Karpas-422 (cell line): ENCODE measurements at places on chromosomes 2 and 18.

DNA sequence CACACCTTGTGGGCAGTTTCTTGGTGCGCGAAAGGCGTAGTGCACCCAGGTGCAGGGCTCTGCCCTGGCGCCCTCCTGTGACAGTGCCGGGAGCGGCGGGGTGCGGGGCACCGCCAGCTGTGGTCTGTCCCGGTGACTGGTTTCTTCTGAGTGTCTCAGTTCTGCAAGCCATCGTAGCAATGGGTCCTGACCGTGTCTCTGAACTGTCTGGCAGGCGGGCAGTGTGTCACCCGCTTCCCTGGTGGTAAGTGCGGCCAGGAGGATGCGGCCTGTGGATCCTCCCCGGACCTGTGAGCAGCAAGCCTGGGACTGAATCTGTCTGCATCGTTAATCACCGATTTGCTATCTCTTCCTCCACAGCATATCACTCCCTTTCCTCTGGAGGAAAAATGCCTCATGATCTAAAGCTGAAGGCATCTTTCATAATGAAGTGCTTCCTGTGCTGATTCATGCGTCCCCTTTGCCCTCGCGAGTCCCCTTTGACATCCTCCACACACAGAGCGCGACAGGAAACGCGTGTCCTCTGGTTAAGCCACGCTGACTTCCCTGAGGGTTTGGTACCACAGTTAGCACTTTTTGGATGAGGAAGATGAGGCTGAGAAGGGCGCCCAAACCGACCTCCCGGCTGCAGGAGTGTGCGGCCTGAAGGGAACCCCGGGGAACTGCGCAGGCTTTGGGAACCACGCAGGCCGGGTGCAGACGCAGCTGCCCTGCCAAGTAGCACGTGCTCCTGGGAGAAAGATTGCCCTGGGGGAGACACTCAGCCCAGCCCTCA, 416.0 kb upstream of the HS6ST1 start:
- no peak for DNase-seq

DNA sequence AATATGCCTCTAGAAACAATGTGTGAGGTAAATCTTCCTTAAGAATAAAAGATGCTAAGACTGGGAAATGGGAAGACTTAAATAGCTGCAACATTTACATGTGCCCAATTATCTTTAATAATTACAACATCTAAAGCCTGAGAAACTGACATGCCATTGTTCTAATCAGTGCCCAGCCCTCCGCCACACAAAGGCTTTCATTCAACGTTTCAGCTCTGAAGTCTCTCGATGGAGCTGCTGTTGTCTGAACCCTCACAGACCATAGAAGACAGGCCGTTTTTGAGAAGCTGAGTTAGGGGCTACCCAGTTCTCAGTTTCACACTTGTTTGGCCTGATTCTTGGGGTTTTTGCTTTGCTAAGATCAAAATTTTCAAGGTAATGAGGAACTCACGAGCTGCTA, 315.4 kb upstream of the CHST9 start:
- no peak for DNase-seq

DNA sequence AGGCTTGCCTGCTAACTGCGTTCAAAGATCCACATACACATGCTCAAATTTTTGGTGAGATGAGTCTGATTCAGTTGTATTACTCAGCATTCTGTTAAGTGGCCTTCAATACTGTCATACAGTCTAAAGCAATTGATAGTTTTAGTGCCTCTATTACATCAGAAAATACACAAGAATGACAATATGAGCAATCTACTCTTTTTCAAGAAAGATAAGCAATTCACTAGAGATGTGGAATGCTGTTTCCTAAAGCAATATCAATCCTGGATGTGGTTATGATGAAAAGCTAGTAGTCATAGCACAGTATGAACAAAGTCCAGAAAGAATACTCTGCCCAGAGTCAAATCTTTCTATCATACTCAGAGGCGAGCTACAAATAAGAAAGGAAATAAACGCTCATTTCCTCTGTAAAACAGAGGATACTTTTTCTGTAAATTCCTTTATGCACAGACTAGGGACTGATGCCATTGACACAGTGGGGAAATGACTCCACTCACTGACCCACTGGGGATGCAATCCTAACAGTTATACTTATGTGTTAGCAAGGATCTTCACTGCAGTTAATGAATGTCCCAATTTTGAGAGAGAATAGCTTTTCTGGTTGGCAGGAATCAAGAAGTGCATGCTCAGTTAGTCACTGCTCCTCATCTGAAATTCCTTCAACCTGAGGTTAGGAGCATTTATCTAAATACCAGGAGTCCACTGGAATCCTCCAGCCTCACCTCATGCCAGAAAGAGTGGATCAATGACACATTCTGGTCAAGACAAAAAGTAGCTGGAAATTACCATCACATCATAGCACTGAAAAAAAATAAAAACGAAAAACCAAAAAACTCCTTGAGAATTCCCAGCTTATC, 83.3 kb downstream of the PDE11A start:
- no peak for DNase-seq

DNA sequence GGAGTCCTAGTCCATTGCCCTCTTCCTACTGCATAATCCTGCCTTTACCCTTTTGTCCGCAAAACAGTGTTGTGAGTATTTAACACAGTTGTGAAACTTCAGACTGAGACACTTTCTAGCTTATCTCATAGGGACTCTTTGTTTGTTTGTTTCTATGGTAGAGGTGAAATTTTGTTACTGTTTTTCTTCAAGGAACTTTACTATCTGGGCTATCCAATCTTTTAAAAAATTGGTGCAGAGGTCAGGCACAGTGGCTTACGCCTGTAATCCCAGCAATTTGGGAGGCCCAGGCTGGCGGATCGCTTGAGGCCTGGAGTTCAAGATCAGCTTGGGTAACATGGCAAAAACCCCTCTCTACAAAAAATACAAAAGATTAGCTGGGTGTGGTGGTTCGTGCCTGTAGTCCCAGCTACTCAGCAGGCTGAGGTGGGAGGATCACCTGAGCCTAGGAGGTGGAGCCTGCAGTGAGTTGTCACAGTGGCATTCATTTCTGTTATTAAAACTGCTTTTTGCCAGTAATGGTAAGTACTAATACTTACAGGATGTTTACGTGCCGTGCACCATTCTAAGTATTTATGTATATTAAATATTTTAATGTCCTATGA, 18.8 kb downstream of the GMCL1 start:
- no peak for DNase-seq

DNA sequence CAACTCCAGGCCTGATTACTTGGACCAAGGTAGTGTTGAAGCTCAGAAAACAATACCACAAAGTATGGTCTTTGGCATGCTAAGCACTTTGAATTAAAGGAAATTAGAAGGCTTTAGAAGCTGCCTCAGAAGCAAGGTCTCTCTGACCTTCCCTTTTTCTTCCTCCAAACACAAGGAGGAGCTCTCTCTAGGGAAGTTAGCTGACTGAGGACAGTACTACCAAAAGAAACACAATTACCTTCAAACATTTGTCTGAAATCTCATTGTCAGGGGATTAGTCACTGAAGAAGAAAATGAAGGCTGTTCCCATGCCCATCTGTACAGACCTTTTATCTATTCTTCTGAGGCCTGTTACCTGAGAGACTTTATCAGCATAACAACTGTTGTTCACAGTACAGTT, 279.3 kb downstream of the CDH20 start:
- DNase-seq = no peak

DNA sequence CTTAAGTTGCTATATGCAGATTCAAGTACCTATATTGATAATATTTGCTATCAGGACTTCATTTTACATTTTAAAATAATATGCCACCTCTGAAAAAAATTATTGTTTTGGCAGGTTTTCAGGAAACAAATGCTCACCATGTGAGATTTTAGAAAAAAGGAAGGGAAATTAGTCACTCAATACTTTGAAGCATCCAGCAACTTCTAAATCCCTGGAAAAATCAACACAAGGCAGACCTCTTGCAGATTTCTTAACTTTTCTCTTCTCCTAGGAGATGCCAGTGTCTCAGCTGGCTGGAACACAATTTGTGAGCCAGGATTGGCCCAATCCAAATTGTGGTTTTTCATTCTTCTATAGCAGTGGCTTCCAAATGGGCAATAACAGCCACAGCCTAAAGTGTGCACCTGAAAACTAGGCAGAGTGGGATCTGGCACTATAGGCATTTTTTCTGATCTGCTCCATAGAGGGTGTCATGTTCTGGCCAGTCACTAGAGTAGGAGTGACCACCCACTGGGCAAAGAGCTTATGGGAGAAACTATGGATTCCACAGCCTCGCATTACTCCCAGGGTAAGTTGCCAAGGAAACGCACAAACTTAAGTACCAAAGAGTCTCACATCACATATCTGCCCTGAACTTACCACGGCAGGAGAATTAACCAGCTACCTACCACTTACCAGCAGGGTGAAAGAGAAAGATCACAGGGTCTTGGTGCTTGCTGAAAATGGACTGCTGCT, 28.1 kb upstream of the THOC1 start:
- no peak for DNase-seq

GRCh38 chr2:35443087-35443486, 912.5 kb upstream of the CRIM1 start:
- no peak for DNase-seq

DNA sequence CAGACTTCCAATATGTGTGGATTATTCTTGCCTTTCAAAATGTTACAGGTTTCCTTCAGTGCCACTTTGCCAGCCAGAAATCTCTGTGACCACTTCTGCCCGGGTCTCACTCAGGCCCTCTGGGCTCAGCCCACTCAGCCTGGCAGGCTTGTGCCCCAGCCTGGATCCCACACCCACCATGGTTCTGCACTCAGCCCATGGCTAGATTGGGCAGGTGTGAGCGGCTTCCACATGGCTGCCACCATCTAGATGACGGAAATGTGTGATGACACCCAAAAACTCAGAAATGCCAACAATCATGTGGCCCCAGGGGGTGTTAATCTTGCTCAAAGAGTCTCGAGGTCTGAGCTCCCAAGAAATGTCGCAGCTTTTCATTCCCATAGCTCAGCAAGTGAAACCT, 1097.5 kb upstream of the SLC39A10 start:
- DNase-seq = no peak

DNA sequence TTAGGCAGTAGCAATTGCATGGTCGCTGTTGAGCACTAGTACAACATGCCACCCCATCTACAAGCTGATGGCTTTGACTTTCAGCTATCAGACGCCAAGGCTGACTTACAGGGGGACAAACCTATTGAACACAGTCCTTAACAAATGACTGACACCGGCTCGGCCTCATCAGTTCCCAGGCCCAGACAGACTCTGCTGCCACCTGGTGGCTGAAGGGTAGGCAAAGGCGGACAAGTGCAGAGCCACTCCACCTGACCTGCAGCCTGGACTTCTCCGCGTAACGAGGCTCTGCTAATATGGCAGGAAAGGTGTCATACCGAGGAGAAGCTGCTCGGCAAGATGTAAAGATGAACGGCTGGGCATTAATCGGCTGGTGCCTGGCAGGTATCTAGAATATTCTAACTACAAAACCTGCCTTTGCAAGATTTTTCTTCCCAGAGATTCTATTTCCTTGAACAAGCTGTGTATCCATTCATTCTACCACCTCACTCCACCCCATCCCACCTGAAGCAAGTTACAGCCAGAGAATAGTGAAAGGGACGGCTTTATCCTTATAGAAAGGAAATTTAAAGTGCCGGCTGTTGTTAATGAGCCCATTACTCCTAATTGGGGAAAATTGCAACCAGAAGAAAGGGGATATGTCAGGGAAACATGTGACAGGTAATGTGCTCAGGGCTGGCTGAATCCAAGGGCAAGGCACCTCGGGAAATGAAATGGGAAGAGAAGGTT, 67.4 kb downstream of the STEAP3 start:
- peak; percentile 83 for DNase-seq

DNA sequence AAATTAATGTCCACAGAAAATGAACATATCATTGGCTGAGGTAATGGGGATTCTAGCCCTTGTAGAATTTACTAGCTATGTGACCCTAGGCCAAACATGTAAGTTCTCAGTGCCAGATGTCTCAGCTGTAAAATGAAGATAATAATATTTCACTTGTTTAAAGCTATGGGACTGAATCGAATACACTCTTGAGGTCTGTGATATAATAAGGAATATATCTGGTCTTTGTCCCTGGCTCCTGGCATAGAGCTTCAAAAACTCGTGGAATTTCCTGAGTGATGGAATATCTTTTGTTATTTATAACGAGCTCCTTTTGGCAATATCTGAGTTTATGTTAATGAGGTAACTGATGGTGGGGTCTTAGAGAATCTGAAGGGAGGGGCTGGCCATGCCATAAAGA, 201.4 kb upstream of the CYP26B1 start:
- DNase-seq = no peak
